ENCODE measurements at places on chromosomes 1 and 21.

DNA sequence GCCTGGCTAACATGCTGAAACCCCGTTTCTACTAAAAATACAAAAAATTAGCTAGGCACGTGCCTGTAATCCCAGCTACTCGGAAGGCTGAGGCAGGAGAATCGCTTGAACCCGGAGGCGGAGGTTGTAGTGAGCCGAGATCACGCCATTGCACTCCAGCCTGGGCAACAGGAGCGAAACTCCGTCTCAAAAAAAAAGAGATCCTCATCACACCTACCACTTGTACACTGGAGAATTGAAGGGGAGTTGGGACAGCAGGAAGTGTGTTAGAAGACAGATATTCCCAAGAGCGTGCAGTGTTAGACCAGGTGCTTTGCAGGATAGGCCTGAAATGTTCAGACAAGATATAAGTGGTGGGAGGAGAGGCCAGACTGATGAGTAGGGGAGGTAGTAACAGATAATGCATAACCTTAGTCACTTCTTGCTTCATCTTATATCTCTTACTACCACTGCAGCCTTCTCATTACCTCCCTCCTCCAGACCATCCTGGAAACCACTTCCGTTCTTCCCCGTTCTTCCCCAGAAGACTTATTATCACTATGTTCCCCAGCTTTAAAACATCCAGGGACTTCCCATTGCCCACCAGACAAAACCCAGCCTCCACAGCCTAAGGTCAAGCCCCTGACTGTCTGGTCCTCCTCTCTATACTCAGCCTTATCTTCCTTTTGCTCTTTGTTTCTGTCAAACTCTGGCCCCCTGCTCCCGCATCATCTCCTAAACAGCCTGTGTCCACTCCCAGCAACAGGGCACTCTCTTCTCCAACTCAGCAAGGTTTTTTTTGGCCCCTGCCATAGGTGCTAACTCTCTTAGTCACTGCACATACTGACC is 21.3 kb downstream of the FAM20B start:
- DNase-seq: no peak

DNA sequence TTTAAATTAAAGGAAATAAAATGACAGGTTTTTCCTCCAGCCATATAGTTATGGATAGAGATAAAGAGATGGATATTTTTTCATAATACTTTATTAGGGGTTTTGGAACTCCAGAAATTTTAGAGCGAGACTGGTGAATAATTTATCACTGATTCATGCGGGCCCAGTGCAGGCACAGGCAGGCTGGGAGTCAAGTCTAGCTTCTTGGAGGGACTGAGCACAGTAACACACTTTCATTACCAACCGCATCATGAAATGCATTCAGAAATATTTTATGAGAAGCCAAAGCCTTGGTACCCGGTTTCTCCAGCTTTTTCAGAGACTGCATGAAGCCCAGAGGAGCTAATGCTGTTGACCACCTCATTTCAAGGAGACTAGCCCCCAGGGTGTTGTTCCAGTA is 215.6 kb downstream of the TNR start:
- DNase-seq: no peak

DNA sequence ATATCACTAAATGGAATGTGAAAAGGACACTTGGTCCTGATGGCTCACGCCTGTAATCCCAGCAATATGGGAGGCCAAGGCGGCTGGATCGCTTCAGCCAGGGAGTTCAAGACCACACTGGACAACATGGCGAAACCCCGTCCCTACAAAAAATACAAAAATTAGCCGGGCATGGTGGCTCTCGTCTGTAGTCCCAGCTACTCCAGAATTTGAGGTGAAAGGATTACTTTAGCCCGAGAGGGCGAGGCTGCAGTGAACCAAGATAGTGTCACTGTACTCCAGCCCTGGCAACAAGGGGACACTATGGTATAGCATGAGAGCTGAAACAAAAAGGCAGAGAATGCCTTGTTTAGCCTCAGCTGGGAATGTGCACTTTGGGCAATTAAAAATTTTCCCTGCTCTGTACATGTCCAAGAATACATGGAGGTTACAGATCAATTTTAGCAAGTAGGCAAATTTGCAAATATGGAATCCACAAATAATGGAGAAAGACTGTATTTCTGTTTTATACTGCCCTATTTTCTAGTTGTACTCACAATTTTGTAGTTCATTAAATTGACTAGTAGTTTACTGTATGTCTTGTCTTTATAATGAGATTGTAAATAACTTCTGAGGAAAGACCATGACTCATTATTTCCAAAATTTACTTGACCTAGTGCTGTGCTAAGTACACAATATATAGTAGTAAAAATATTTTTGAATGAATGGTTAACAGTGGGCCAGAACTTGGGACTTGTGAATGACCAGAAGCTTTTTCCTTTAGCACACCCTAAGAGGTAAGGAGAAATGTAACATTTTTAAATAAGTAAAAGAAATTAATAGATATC is 2.0 kb upstream of the ANGEL2 start:
- DNase-seq: no peak

DNA sequence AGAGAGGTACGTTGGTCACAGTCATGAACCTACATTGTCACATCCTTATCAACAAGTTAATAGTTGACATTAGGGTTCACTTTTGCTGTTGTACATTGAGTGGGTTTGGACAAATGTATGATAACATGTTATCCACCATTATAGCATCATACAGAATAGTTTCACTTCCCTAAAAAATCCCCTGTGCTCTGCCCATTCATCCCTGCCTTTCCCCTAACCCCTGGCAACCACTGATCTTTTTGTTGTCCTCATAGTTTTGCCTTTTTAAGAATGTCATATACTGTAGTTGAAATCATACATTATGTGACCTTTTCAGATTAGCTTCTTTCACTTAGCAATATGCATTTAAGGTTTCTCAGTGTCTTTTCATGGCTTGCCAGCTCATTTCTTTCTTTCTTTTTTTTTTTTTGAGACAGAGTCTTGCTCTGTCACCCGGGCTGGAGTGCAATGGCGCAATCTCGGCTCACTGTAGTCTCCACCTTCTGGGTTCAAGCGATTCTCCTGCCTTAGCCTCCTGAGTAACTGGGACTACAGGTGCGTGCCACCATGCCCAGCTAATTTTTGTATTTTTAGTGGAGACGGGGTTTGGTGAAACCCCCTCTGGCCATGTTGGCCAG is 50.6 kb downstream of the UCK2 start:
- DNase-seq: no peak

GRCh38 chr1:22133931-22134324 is 9.0 kb downstream of the WNT4 start:
- DNase-seq: no peak

- DNase-seq: no peak
These were observed 158.2 kb downstream of the PBX1 start for GRCh38 chr1:164716992-164717703.

GRCh38 chr21:37341254-37341960 is 25.2 kb upstream of the DYRK1A start:
- no peak for DNase-seq

GRCh38 chr1:1407636-1408318 is 684 bp upstream of the MRPL20 start:
- DNase-seq: no peak

- no peak for DNase-seq
These were observed 569.0 kb downstream of the SMYD3 start for GRCh38 chr1:245938046-245938435.

DNA sequence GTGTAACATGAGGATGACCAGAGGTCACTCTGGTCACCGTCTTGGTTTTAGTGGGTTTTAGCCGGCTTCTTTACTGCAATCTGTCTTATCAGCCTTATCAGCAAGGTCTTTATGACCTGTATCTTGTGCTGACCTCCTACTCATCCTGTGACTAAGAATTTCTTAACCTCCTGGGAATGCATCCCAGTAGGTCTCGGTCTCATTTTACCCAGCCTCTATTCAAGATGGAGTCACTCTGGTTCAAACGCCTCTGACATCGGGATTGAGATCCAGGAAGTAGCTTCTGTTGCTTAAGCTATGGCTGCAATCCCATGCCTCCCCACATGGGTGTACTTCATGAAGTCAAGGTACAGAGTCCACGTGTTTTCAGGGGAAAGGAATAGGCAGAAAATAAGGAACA is 19.9 kb downstream of the FMN2 start:
- no peak for DNase-seq

DNA sequence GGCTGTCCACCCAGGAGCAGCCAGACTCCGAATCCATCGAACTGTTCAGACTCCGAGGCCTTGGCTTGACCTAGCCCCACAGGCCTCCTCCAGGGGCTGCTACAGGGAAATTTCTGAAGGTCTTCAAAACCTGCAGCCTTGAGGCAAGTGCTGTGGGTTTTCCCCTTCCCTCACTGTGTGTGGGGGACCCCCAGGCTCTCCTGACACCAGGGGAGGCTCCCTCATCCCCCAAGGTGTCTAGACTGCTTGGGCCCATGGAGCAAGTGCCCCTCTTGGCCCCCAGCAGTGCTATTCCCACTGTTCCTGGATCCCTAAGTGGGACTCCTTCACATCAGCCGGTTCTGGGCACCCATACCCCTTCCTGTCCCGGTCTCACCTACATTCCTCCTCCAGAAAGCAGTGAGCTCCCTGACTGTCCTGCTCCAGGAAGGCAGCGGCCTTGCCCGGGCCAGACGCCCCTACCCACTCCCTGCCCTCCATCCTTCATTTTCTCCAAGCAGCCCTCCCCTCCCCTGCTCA is 814 bp downstream of the PAQR7 start:
- DNase-seq: no peak

- DNase-seq: no peak
These were observed 3.3 kb downstream of the RIMS3 start for GRCh38 chr1:40662151-40662550.

GRCh38 chr1:245579881-245580280 is 425.1 kb downstream of the KIF26B start:
- DNase-seq: no peak
